Adrenal gland (tissue), 19 donors: ENCODE measurements at places on chromosomes 16 and 17. TPM values are rescaled to one million over a fixed set of nuclear protein-coding genes. Genes with fewer than 3 reads are reported as not detected.

KCNG4 gene
- total RNA-seq: under 0.01 TPM

RDM1 gene
- not detected for total RNA-seq

USP43 gene
- 0.29 TPM for total RNA-seq

SLC35B1 gene
- 20.9 TPM for total RNA-seq

SPEM1 gene
- total RNA-seq: not detected

PRR11 gene
- total RNA-seq: 1.9 TPM

SULT1A4 gene
- total RNA-seq: 8.8 TPM

USP7 gene
- total RNA-seq: 72.8 TPM

SLC13A5 gene
- total RNA-seq: not detected

FBXW10B gene
- total RNA-seq: 2.5 TPM

ZNHIT3 gene
- total RNA-seq: 29.2 TPM

IL17C gene
- total RNA-seq: not detected

SLC35G6 gene
- total RNA-seq: not detected
